ENCODE measurements at places on chromosomes 11 and 22. TPM values are rescaled to one million over a fixed set of nuclear protein-coding genes. Genes with fewer than 3 reads are reported as not detected.

GRCh38 chr11:83836883-83837654 is 550.9 kb upstream of the CCDC90B start:
- no peak for DNase-seq

DNA sequence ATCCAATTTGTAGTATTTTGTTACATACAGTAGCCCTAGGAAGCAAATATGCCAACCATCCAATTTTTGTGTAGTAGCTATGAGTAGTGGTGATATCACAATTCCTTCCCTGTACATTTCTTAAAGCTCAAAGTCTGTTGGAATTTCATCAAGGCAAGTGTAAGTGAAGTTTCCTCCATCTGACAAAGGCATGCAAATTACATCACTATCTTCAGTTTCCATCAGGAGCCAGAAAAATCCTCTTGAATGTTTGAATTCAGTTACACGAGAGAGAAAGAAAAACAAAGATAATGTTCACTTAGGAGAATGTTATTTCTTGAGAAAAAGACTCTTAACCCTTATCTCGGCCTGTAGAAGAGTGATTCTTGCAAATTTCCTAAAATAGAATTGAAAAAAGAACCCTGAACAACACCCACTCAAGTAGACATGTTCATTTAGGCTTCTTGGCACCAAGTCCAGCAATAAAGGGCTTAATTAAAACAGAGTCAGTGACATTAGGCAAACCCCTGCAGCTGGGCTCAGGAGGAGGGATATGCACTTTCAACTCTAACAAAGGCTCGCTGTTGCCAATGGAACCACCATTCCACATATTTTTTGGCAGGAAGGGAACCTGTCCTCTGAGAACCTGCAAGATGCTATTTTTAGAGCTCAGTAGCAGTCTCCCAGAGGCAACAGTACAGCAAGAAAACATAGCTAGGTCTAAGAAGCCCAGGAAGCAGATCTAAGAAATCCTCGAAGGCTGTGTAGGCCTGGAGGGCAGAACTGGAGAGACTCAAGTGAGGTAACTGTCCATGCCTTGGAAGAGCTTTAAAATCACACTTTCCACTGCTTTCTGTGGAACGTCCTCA is 144.6 kb downstream of the CCDC81 start:
- no peak for DNase-seq

DNA sequence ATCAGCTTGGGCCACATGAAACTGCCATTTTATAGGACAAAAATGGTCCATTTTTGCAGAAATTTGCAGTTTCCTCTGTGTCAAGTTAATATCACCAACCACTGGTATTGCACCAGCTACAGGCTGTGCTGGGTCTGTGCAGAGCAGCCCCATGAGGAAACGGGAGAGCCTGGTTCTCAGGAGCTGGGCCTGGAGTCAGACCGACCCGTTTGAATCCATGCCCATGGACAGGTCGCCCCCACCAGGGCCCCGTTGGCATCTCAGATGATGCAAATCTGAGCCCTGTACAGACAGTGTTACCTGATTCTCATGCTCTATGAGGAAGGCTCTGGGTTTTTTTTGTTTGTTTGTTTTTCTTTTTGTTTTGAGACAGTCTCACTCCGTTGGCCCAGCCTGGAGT is 9.8 kb upstream of the SEC14L6 start:
- no peak for DNase-seq

The APOBEC3G gene
- 10.2 TPM for total RNA-seq

The FAM180B gene
- not detected for total RNA-seq

Measured in glomerular endothelial cell (primary cell).